ENCODE measurements at places on chromosomes 3 and 15.

DNA sequence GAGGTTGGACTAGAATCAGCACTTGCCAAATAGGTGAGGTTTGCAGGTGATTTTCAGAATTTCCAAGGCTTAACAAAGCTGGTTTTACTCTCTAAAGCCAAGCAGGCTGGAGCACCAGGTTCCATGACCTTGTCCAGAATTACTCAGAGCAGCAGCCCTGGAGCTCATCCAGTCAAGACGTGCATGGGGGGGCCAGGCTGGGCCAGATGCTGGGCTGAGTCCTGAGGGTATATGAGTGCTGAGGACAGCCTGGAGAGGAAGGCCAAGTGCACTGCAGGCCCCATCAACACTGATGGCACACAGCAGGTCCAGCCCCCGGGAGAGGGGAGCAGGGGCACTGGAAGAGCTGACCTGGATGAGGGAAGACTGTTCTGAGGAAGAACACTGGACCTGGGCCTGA is 3.0 kb upstream of the TXNRD3 start:
- DNase-seq, result no peak

DNA sequence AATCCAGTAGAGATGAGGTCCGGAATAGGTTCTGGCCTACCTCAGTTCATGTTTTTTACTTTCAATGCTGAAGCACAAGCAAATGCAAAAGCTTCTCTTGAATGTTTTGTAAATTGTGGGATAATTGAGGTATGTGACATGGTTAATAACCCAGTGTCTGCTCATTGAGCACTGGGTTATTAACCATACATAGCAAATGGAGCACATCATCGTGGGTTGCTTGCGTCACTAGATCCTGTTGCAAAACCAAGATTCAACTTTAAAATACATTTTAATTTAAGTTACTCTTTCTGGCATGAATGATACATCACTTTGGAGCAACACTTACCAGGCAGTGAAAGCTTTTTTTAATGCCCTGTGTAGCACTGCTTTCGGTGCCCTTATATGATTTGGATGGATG is 165.6 kb downstream of the IGF1R start:
- DNase-seq, result no peak

GRCh38 chr3:120471643-120472042 is 20.9 kb upstream of the FSTL1 start:
- DNase-seq, result no peak

DNA sequence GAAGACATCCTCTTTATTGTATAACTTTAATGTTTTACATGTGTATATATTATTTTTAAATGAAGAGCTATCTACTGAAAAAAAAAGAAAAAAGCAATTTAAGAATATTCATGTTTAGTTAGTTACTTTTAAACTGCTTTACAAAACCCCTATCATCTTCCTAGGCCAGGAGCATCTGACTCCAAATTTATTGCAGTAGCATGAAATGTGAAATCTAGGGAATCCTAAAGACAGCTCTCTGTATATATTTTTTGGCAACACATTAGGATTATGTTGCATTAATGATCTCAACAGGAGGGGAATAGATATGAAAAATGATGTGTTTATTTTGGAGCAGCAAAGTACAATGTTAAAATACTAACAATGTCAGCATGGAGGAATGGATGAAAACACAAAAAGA is 158.3 kb downstream of the CNTN3 start:
- DNase-seq, result no peak

GRCh38 chr15:42078903-42079302 is 15.5 kb downstream of the PLA2G4D start:
- DNase-seq, result no peak

- DNase-seq, result no peak
Measured at GRCh38 chr3:78221796-78222195, 1181.9 kb downstream of the ROBO2 start.
